Activated CD4-positive, CD25-positive, alpha-beta regulatory T cell (primary cell): ENCODE measurements at places on chromosomes 6 and 20.
A peak's percentile ranks its signal among the peaks of the same experiment; 100 is the strongest.

GRCh38 chr6:13560651-13561044 is 13.8 kb upstream of the SIRT5 start:
- no peak for DNase-seq

- DNase-seq, result no peak
Observed at GRCh38 chr6:1796706-1797529, 187.2 kb downstream of the FOXC1 start.

- no peak for DNase-seq
Observed at GRCh38 chr20:56629464-56630085, 469 bp downstream of the TFAP2C start.

- DNase-seq, result no peak
Observed at GRCh38 chr20:3739054-3739925, 6.8 kb downstream of the HSPA12B start.

GRCh38 chr6:27406085-27406484 is 17.5 kb downstream of the ZNF391 start:
- DNase-seq, result no peak

DNA sequence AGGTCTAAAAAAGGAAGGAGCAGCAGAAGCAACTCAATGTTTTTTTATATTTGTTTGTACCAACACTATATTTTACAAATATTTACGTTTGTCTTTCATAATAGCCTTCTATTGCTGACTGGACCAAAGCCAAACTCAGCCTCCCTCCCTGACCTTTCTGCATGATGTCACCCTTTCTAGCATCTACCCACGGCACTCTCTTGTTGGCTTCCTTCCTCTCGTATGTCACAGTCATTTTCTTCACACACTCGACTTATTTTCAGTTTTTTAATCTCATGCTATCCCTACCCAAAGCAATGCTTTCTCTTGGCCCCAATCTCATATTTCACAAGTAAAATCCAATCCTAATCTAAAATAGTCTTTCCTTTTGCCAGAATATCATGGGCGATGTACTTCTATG is 16.3 kb upstream of the FAM8A1 start:
- no peak for DNase-seq

GRCh38 chr6:116127771-116128493 is 2.0 kb upstream of the COL10A1 start:
- DNase-seq, result no peak

DNA sequence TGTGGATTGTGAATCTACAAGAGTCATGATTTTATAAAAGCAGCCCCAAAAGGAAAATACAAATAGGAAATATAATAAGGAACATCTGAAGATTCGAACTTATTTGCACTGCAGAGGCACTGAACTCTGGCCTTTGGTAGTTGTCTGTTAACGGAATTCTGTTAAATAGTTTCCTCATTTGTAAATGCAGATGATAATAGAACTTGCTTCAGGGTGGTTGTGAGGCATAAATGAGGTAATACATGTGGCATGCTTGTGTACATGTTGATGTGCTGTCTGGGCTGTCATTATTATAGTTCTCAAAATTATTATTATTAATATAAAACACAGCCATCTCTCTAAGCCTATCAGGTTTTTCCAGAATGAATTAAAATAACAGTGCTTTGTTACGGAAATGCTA is 302.0 kb downstream of the NRN1 start:
- no peak for DNase-seq

GRCh38 chr6:6612308-6612707 is 23.8 kb downstream of the LY86 start:
- no peak for DNase-seq

DNA sequence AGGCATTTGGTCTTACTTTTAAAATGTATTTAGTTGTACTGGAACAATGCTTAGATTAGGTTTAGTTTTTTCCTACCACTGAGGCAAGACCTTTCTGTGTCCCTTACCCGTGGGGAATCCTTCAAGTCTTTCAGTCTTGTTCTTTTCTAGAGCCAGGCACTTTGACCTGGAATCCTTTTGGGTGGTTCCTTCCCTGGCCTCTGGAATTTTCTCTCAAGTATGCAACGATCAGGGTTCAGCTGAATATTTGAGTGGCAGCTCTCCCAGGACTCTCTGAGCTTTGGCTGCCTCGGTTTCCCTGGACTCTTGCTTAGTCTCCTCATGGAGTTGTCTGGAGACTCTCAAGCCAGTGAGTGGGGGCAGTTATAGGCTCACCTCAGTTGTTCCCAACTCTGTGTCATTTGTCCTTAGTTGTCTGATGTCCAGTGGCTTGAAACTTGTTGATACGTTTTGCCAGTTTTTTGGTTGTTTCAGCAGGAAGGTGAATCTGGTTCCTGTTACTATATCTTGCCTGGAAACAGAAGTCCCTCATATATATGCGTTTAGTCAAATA is 118.1 kb downstream of the QKI start:
- DNase-seq, result no peak

- DNase-seq, result no peak
Observed at GRCh38 chr6:145147981-145148749, 587.2 kb downstream of the EPM2A start.

DNA sequence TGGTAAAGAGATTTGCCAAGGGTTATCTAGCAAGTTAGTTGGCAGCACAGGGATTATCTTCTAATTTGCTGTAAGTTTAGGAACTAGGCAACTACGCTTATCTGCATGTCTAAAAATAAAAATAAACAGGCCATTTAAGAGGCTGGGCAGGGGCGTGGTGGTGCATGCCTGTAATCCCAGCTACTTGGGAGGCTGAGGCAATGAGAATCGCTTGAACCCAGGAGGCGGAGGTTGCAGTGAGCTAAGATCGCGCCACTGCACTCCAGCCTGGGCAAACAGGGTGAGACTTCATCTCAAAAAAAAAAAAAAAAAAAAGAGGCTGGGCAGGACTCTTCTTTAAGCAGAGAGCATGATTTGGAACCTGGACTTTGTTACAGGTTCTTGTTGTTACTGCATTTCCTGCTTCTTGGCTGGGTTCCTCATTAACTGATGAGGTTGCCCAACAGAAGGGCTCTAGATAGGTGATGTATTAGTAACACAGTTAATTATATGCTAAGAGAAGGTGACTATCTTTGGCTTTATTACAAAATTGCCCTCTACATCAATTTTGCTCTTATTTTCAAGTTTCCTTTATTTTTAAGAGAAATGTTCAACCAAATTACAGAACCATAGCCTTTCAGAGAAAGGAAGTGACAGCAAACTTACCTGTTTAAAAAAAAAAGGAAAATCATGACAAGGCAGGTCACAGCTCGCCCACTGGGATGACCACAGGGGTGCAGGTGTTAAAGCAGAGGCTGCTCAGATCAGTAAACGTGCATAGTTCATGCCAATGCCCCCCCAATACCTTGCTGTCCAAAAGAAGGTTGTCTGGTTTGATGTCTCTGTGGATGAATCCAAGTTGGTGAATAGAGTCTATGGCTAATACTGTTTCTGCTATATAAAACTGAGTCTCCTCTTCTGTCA is 32.5 kb downstream of the STK38 start:
- DNase-seq, result no peak

GRCh38 chr20:35447082-35447789 is 8.2 kb upstream of the CEP250 start:
- peak; percentile 74 for DNase-seq

GRCh38 chr6:52908526-52908925 is 972 bp downstream of the GSTA3 start:
- DNase-seq, result no peak

DNA sequence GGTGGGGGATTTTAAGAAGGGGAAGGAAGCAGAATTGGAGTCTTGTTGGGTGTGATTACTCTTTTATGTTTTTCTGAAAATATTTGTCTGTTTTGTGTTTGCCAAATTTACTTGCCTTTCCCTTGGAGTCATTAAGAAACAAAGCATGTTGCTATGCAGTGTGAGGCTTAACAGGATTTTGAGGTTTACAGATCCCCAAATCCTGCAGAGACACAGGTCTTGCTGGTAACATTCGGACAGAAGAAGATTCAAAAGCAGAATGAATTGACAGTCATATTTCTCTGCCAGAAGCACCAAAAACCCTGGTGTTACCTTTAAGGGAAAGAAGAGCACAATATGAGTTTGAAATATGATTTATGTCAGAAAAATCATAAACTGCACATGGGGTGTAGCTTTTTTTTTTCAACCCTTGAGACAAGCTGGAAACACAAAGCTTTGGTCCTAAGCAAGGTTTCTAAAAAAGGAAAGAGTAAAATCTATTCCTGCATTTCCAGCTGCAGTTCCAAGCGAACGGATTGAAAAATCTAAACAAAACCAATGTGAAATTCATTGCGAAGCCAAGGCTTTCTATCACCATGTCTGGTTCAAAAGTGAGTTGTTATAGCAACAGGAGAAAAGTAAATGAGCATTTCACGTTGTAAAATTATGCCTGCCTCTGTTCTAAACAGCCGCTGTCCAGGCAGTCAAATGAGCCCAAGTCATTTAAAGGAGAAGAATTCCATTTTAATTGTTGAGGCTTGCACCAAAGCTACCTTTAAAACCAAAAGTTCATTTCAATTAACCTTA is 358.9 kb upstream of the SASH1 start:
- DNase-seq, result no peak

- no peak for DNase-seq
Observed at GRCh38 chr6:30520522-30520921, 31.2 kb downstream of the HLA-E start.

GRCh38 chr20:10640897-10641296 is 32.9 kb downstream of the JAG1 start:
- DNase-seq, result no peak

GRCh38 chr6:157091243-157091642 is 232.1 kb downstream of the TMEM242 start:
- DNase-seq, result no peak

DNA sequence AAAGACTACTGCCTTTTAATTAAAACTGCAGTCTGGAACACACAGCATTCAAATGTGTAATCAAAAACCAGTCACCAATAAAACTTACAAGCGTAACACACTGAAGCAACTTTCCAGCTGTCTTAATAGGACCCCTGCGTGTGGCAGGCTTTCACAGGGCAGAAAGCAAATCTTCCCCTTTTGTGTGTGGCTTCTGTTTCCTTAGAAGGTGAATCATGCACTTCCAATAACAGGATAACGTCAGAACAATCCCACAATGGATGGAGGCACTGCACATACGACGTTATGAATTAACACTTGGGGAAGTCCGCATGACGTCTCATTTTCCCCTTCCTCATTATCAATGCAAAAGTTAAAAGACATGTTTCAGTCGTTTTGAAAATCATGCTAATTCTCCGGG is 44.8 kb downstream of the INSM1 start:
- DNase-seq, result no peak

GRCh38 chr6:8481727-8482126 is 46.4 kb upstream of the SLC35B3 start:
- no peak for DNase-seq

- no peak for DNase-seq
Observed at GRCh38 chr6:77038807-77039206, 424.5 kb downstream of the HTR1B start.

GRCh38 chr6:116106146-116106545 is 5.5 kb downstream of the NT5DC1 start:
- DNase-seq, result no peak

- no peak for DNase-seq
Observed at GRCh38 chr6:5271926-5272325, 10.6 kb downstream of the FARS2 start.

- no peak for DNase-seq
Observed at GRCh38 chr6:77470983-77471382, 7.7 kb upstream of the HTR1B start.

GRCh38 chr6:31651602-31652191 is 764 bp downstream of the BAG6 start:
- no peak for DNase-seq

GRCh38 chr6:53803081-53803860 is 8.5 kb downstream of the LRRC1 start:
- no peak for DNase-seq

GRCh38 chr6:44161997-44162338 is 3.3 kb downstream of the CAPN11 start:
- DNase-seq, result no peak

- no peak for DNase-seq
Observed at GRCh38 chr20:63372971-63373885, 12.1 kb upstream of the CHRNA4 start.

DNA sequence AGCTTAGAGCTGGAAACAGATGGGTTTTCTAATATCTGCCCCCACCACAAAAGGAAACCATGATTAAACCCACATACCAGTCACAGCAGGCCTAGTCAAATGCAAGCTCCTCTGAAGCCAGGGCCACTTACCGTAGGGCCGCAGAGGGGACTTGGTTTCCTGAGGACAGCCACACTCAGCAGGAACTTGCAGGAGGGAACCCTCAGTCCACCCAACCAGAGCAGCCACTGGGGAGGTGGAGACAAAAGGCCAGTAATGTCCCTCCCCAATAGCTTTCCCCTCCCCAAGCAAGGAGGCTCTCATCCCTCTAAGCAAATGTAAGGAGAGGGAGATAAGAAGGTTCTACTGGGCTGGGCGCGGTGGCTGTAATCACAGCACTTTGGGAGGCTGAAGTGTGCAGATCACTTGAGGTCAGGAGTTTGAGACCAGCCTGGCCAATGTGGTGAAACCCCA is 384.4 kb upstream of the JARID2 start:
- DNase-seq, result no peak

- DNase-seq, result no peak
Observed at GRCh38 chr6:105116150-105116549, 63.7 kb downstream of the POPDC3 start.

DNA sequence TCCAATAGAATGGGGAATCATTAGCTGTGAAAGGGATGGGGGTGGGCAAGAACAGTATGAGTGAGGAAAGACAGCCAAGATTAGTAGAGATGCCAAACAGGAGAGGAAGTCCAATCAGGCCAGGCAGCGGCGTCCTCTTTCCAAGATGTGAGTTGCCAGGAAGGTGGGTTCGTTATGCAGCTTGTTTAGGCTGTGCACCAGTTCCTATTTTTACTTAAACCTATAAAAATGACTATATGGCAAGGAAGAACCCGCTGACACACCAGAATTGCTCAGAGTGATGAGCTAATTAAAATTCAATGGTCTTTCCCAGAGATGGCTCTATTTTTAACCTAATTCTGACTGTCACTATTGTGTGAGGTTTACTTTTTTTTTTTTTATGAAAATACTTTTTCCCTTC is 88.2 kb downstream of the SLC22A23 start:
- no peak for DNase-seq

DNA sequence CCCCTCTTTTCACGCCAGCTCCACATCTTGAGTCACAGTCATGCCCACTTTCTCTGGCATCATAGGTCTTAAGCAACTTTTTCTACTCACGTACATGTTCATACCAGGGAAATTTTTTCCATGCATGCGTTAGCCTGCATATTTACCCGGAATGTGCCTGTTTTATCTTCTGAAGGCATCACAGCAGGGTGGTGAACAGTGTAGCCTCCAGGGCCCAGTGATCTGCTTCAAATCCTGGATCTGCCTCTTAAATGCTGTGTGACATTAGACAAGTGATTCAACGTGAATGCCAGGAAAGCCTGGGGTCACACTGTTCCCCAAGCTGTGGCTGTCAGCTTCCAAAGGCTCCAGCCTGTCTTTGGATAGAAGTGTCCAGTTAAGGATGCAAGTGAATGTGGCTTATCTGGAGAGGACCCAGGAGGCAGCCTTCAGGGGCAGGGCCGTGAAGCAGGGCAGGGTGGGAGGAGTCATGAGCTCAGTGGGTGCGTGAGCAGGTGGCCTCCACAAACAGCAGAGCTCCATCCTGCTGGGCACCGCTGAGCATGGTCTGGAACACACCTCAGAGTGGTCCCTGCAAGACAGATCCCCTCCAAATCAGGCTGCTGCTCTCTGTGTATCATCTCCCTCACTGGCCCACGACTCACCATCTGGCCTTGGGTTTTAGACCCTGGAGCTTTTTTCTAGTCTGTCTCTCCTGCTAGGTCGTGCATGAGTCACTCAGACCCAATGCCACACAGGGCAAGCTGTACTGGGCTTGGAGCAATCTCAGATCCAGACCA is 30.4 kb upstream of the CD93 start:
- no peak for DNase-seq
